ENCODE measurements at places on chromosomes 2 and 18.

DNA sequence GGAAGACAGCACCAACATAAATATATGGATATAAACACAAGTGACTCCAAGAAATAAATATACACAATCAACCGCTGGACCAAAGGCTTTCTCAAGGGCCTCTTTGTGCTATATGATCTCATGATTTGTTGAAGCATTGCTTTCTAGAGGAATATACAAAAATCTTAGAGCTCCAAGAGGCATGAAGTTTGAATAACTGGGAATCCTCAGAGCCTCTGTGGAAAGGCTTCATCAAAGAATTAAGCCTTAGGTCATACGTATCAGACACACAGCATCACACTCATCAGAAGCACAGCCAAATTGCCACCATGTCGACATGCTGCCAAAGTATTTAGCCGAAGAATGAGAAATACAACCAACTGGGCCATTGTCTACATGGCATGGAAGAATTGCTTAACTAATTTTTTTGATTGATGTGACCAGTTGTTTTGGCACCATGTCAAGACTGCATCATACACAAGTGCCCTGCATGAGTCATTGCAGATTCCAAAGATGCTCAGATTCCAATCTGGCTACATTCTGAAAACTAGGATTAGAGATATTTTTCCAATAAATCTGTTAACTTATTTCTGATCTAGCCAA lies 860.6 kb upstream of the ZEB2 start:
- H3K27me3 ChIP-seq = no peaks in the 10 kb centered on the region
- DNase-seq = no peak
- no peaks in the 10 kb centered on the region for H3K4me1 ChIP-seq
- no peaks in the 10 kb centered on the region for H3K36me3 ChIP-seq
- H3K27ac ChIP-seq = no peak overlapping the region

DNA sequence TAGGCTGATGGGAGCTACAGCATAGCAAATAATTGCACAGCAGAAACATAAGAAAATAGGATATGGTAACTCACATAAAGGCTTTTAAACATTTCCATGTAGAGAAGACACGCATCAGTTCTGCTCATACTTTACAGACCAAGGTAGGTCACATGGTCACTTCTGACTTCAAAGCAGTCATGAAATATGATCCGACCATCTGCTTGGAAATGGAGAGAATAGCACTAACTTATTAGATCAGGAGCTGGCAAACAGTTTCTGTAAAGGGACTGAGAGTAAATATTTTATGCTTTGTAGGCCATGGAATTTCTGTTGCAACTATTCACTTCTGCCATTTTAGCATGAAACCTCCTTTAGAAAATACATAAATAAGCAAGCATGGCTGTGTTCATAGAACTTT lies 936.6 kb upstream of the FANCL start:
- no peaks in the 10 kb centered on the region for H3K36me3 ChIP-seq
- H3K27ac ChIP-seq = no peak overlapping the region
- H3K4me1 ChIP-seq = no peaks in the 10 kb centered on the region
- DNase-seq = no peak
- H3K4me3 ChIP-seq = no peak overlapping the region

DNA sequence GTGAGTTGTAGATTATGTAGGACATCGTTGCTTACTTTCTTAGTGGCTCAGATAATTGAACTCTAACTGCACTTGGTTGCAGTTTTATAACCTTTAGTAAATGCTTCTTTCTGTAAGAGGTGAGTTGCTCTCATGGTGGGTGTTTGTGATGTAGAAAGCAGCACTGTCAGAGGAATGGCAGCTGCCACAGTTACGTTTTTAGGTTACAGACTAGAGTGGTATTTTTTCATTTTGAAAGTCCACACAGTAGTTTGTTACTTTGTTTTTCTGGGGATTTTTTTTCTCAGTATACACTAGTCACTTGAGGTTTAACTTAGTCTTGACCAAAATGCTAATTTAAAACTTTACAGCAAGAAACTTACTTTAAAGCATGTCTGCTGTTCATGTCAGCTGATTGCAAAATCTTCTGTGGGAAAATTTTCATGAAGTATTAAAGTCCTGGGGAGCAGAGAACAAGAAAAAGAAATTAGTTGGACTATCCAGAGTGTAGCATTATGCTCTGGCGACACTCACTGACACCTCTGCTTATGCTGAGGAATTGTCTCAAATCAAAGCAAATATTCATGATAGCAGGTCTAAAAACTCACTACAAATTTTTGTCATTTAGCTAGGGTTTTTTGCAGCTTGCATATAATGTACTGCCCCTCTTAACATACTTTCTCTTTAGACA lies 14.8 kb downstream of the AFTPH start:
- no peaks in the 10 kb centered on the region for H3K27me3 ChIP-seq
- no peaks in the 10 kb centered on the region for H3K36me3 ChIP-seq
- no peak overlapping the region for H3K4me3 ChIP-seq
- H3K4me1 ChIP-seq = no peaks in the 10 kb centered on the region
- DNase-seq = no peak

DNA sequence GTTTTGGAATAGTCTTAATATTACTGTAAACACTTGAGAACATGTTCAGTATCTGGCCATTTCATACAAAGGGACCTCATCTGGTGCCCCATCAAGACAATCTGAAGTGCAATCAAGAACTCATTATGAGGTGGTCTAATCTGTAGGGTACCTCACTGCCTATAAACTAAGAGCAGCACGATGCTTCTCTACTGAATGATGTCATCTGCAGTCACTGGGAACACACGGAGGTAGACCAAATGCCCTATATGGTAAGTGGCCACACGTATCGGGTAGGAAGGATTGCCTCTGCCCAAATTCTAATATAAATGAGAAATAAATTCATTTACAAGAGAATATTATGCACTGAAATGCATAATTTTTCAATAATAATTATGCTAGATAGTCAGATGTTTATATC lies 90.4 kb downstream of the SLC8A1 start:
- no peak overlapping the region for H3K4me3 ChIP-seq
- no peak for DNase-seq
- H3K36me3 ChIP-seq = no peaks in the 10 kb centered on the region
- no peaks in the 10 kb centered on the region for H3K4me1 ChIP-seq

DNA sequence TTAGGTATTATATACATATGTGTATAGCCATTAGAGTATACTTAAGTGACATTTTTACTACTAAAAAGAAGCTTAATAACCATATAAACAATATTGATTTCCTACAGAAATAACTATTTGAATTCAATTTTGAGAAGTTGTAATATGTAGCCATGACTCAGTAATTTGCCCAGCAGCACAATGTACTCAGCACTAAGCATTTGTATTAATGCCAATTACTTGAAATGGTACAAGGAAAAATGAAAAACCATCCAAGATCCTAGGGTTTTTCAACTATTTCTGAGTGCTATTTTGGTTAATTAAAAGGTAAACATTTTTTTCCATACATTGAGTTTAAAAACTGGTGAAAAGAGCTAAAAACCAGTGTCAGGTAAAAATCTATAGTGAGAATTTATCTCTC lies 324.0 kb downstream of the KCNJ3 start:
- DNase-seq = no peak
- no peak overlapping the region for H3K4me3 ChIP-seq
- H3K27ac ChIP-seq = no peak overlapping the region
- no peaks in the 10 kb centered on the region for H3K4me1 ChIP-seq
- H3K27me3 ChIP-seq = no peaks in the 10 kb centered on the region

Data from iPS DF 6.9 (cell line).